ENCODE measurements at places on chromosomes 7 and 10.

- DNase-seq = no peak
Observed at GRCh38 chr10:79072041-79072441, 3.3 kb downstream of the ZMIZ1 start.

- no peak for DNase-seq
Observed at GRCh38 chr7:26340476-26341018, 48.9 kb downstream of the SNX10 start.

- no peak for DNase-seq
Observed at GRCh38 chr7:116951366-116952292, 1.7 kb upstream of the ST7 start.

- no peak for DNase-seq
Observed at GRCh38 chr10:25725917-25726716, 207.9 kb upstream of the MYO3A start.

DNA sequence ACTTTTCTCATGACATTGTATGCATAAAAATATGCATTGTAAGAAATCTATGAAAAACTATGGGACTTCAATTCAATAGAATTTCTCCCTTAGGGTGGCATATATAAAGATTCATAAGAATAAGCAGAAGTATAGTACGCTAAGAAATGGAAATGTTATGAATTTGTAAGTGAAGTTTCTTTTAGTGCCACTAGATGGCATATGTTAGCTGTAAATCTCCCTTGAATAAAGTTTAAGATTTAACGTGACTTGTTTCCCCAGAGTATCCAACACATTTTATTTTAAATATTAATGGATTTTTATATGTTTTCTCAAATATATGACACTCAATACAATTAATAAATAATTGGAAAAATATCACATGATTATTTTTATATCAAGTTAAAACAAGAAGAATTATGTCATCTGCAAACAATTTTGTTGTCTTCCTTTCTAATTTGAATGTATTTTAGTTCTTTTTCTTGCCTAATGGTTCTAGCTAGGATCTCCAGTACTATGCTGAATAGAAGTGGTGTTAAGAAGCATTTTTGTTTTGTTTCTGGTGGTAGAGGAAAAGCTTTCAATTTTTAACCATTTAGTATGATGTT, 287.2 kb downstream of the HGF start:
- no peak for DNase-seq

GRCh38 chr7:154698726-154699291, 304.1 kb downstream of the PAXIP1 start:
- DNase-seq = no peak

DNA sequence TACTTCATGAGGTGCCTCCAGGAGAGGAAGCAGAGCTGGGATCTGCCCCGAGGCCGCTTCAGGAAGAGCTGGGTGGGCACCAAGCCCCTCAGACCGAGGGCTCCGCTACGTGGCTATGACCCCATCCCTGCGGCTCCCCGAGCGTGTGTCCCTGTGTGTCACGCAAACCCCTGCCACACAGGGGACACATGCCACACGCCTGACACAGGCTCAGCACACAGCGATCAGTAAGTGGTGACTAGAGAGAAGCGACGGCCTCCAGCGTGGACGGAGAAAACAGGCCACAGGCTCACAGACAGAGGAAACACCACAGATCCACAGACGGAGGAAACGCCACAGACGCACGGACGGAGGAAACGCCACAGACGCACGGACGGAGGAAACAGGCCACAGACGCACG, 18.5 kb downstream of the DIP2C start:
- DNase-seq = no peak

GRCh38 chr7:53993224-53993623, 549.0 kb upstream of the VSTM2A start:
- no peak for DNase-seq

- no peak for DNase-seq
Observed at GRCh38 chr10:6082496-6083395, 6.1 kb upstream of the RBM17 start.

GRCh38 chr10:45058580-45058979, 57.9 kb downstream of the ZNF22 start:
- DNase-seq = no peak

GRCh38 chr10:52229291-52229931, 84.7 kb upstream of the DKK1 start:
- DNase-seq = no peak

DNA sequence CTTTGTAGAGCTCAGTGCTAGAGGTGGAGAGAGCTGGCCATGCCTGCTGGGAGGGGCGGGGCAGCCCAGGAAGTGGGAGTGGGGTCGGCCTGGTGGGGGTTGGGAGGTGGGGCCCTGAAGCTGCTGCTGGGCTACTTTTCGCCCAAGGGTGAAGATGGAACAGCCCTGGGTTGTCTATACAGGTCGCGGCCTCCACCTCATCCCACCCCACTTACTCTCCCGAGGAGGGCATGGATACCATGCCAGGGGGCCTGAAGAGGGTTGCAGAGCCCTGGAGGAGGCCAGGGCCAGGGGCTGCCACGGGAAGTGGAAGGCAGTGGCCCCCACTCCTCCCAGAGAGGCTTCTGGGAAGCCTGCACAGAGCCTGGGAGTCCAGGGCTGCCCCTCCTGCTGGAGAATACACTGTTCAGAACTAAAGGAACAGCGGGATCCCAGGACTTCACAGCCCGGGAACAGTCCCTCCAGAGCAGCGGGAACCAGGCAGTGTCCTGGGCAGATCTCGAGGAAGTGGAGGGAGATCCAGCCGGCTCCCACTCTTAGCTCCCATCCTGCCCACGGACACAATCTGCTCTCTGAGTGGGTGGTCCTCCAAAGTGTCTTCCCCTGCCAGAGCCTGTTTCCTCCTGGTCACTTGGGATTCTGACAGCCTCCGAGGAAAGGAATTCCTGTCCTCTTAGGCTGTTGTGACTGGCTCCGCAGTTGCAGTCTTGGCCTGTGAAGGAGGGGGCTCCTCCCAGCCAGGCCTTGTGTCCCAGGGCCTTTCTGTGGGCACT, 23.5 kb downstream of the MAT1A start:
- DNase-seq = no peak

DNA sequence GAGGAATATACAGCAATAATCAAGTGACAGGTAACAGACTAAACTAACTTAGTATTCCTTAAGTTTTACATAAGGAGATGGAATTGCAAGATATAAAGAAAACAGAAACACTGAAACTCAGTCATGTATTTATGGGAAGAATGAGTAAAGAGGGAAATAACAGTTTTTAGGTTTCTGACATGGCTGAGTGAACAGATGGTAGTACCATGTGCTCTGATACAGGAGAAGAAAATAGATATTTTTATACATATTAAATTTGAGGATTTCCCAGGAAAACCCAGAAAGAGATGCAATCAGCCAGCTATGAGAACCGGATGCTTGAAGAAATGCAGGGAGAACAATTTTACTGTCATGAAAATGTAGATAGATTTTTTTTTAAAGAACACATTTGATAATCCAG, 669.5 kb upstream of the GRM3 start:
- no peak for DNase-seq

GRCh38 chr10:44988957-44989585, 10.5 kb upstream of the DEPP1 start:
- DNase-seq = no peak

DNA sequence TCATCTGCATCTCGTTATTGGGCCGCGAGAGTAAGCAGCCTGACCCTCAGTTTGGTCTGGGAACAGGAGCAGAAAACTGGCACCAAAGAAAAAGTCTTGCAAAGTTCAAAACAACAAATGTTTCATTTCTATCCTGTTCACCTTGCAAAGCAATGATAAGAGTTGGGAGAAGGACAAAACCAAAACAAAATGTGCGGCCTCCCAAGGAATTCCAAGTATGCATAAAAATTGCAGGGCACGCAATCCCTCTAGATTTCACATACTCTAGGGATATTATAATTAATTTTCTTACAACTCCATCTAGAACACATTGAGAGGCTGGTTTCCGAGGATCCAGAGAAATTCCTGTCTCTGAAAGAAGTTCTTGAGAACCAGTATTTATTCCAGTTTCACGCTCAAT, 20.1 kb downstream of the CHUK start:
- DNase-seq = no peak

DNA sequence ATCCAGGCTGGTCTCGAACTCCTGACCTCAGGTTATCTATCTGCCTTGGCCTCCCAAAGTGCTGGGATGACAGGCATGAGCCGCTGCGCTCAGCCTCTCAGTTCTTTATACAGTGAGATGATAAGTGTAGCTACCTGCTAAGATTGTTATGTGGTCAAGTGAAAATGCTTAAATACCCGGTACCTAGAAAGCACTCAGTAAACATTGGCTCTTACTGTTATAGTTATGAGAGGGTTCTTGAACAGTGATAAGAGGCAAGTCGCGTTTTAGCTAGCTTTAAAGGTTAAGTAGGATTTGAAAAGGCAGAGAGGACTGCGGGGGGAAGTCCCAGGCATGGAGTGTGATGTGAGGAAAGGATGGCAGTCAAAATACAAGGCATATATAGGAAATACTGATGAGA, 4.5 kb downstream of the ZKSCAN1 start:
- DNase-seq = no peak

DNA sequence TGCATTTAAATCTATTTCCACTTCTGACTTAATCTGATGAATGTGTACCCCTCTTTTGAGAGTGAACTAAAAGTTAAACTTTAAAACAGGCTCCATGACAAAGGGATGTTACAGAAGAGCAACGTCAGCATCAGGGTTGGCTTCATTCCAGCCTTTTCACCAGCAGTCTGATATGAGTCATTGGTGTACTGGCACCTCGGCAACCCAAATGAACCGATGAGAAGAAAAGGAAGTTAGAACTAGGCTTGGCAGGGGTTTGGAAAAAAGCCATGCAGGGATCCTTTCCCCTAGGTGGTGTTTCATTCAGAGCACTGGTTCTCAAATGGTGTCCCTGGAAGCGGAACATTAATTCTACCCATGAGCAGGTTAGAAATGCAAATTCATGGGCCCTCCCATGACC, 53.6 kb downstream of the SEC61G start:
- no peak for DNase-seq

DNA sequence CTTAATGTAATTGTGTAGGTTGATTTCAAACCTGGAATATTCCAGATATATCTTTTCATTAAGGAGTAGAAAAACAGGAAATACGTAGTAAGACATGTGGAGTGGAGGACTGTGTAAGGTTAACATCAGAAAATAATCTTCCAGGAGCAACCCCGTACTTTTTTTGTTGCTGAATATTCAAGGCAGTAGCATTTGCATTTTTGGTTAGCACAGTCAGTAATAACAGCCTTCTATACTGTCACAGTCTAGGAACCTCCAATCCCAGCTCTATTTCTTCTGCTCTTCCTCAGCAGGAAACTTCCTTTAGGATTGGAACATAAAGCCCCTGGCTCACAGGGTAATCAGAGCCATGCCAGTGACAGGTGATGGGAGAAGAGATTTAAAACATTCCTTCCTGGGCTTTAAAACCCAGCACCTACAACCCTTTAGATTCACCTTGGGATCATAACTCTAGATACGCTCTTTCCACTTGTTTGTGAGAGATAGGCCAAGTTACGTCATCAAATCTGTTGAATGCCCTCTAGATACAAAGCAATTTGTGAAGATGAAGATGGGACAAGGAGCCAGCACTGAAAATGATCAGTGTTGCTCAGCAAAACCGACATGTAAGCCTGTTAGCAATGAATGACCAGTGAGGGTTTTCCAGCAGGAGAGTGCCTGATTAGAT, 248.5 kb upstream of the NPY start:
- no peak for DNase-seq

DNA sequence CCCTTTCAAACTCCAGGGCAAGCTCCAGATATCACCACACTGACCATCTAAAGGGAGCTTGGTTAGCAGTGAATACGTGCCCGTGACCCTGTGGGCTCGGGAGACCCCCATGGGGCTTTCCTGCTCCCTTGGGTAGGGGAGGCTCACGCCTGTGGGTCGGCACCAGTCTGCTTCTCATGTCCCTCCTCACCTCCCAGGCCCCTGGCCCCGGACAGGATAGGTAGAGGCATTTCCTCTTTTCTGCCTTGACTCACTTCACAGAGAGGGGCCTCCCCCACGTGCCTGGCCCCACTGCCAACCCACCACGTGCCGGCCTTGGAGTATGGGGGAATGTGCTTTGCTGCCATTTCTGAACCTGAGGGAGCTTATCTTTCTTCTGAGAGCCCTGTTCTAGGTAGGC, 131.3 kb upstream of the FAM20C start:
- DNase-seq = no peak

DNA sequence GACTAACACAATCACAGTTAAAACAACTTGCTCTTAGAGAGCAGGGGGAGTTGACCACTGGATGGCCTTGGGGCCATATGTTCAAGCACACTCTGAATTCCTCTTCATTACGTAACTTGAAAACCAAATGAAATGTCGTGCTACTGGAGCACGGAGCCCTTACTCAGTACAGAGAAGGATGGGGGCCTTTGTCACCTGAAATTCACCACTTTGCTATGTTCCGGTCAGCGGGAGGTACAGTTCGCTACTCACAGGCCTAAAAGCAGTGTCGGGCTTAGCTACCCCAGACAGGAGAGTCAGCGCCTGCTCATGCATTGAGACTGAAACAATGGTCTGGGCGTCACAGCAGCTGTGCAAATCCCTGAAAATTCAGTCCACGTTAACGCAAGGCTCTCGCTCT, 39.6 kb downstream of the GLI3 start:
- DNase-seq = no peak

- DNase-seq = no peak
Observed at GRCh38 chr7:80393786-80394185, 118.1 kb downstream of the GNAT3 start.

DNA sequence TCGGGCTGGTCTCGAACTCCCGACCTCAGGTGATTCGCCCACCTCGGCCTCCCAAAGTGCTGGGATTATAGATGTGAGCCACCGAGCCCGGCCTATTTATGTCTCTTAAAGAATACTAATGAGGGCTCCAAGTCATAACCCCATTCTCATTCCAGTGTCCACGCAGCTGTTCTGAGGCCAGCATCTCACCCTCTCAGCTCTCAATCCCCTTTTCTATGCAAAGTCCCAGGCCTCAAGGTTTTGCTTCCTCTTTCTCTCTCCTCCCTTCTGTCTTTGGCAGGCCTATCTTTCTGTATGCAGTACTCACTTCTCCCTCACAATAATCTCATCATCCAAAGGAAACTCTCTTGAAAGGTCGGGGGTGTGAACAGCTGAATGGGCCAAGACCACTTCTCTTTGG, 28.0 kb upstream of the VSIR start:
- no peak for DNase-seq

GRCh38 chr10:23994459-23995046, 214.4 kb upstream of the KIAA1217 start:
- no peak for DNase-seq

All from CD4-positive, alpha-beta T cell treated with Interleukin-6 at 100 ng/mL for 8 hours (primary cell).